NCI-H524 treated with DMSO at 0.1 percent for 48 hours (cell line): ENCODE measurements at places on chromosomes 5 and 9.

- no peak for DNase-seq
Observed at GRCh38 chr5:142364251-142365145, 39.7 kb upstream of the SPRY4 start.

GRCh38 chr9:126591922-126592321 lies 21.8 kb upstream of the LMX1B start:
- no peak for DNase-seq

- DNase-seq = no peak
Observed at GRCh38 chr9:104280178-104280560, 186.1 kb downstream of the SMC2 start.

DNA sequence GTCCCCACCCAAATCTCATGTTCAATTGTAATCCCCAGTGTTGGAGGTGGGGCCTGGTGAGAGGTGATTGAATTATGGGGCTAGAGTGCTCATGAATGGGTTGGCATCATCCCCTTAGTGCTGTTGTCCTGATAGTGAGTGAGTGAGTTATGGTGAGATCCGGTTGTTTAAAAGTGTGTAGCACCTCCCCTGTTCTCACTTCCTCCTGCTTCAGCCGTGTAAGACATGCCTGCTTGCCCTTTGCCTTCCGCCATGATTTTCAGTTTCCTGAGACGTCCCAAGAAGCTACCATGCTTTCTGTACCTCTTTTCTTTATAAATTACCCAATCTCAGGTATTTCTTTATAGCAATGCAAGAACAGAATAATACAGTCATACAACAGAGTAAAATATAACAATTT lies 742 bp upstream of the LECT2 start:
- DNase-seq = no peak

- no peak for DNase-seq
Observed at GRCh38 chr9:130921300-130921988, 17.6 kb downstream of the FIBCD1 start.

- no peak for DNase-seq
Observed at GRCh38 chr5:139141446-139142204, 56.5 kb downstream of the SIL1 start.

DNA sequence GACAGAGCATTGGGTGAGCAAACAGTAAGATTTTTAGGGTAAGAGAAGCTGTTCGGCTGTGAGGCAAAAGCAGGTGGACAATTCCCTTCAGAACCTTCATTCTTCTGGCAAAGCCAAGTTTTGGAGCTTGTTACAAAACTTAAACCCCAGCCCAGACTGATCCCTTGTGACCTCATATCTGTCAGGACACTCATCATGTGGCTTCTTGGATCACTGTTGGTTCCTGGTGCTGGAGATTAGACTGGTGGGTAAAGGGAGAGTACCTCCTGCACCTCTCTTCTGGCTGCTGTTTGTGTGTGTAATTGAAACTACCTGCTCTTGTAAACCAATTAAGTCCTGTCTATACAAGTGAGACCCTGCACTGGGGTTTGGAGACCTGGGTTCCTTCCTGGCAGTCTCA lies 21.0 kb downstream of the LARP1 start:
- no peak for DNase-seq
